ENCODE measurements at places on chromosomes 7 and 10.

DNA sequence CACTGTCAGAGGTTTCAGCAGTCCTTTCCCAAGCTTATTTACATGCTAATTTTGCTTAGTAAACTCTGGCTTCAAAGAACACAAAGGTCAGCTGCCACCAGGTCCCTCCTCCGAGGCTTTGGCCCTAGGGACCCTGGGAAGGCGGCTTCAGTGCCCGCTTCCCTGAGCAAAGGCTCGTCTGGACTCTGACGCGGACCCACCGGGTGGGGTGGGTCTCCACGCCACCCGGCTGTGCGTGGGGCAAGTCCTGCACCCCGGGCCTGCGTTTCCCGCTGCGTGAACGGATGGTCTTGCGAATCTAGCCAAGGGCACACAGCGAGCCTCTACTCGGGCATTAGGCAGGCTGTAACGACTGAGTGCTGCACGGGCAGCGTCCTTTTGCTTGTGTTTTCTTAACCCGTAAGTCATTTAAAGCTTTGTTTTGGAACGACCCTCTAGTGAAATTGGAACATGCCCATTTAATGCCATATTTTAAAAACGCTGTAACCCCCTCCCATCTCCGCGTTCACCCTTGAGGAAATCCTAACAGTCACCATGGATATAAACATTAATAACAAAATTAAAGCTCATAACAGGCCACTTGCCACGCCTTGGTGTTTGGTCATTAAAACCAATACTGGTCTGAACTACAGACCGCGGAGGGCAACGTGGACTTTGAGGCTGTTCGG is 828 bp downstream of the BNIP3 start:
- DNase-seq, result peak; percentile 58

DNA sequence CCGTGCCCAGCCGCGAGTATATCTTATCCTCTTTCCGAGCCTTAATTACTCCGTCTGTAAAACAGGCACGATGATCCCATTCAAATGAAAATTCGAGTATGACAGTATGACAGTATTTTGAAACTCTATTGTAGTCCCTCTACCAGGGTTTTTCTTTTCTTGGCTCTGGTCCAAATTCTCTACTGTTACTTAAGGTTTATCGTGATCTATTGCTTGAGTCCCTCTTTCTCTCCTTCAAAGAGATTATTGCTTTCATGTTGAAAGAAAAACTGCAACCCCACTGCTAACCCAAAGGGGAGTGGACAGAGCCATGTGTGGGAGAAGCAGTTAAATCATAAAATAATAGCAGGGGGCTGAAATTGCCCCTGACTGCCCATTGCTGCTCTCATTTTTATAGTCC is 1156.6 kb upstream of the AUTS2 start:
- DNase-seq, result no peak

DNA sequence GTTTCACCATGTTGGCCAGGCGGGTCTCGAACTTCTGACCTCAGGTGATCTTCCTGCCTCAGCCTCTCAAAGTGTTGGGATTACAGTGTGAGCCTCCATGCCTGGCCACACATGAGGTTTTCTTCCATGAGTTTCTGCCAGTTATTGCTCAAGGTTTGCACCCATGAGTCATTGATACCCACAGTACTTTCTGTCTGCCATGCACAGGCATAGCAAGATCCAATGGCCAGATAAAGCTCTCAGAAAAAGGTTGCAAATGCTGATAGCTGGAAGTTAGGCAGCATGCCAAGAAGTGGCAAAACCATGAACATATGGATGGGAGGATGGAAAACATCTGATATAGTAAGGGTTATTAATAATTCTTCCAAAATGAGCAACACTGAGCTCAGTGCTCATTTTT is 298.7 kb upstream of the NRG3 start:
- peak; percentile 7 for DNase-seq

DNA sequence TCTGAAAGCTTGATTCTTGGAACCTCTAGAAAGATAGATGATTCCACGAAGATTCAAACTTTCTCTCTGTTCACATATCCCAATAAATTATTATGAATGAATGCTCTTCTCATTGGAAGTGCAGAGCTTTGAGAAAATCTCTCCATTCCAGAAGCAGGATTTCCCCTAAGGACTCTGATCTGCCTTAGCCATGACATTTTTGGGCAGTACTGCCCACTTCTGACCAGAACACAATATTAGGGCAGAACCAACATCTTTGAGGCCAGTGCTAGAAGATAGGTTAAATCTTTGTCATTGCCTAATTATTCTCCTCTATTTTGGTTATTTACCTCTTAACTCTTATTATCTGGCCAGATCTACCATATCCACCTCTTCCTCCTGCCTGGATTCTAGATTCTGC is 49.9 kb downstream of the ARMC3 start:
- no peak for DNase-seq

DNA sequence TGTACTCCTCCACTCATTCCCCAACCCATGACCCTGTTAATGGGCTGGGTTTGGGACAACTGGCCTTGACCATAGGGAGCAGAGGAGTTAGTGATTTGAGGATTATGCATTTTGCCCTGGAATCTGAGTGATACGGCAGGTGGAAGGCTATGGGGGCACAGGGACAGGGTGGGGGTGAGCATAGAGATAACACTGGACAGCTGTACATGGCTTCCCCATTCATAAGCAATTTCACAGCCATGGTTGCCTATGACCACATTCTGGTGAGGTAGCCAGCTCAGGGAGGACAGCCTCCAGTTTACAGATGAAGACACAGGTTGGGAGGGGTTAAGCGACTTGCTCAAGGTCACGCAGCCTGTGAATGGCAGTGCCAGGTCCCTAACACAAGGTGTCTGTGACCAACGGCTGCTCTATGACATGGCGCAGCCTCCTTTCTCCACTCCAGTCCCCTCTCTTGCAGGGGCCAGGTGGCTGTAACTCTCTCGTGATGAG is 319.5 kb downstream of the PLXNA4 start:
- DNase-seq, result peak; percentile 22

DNA sequence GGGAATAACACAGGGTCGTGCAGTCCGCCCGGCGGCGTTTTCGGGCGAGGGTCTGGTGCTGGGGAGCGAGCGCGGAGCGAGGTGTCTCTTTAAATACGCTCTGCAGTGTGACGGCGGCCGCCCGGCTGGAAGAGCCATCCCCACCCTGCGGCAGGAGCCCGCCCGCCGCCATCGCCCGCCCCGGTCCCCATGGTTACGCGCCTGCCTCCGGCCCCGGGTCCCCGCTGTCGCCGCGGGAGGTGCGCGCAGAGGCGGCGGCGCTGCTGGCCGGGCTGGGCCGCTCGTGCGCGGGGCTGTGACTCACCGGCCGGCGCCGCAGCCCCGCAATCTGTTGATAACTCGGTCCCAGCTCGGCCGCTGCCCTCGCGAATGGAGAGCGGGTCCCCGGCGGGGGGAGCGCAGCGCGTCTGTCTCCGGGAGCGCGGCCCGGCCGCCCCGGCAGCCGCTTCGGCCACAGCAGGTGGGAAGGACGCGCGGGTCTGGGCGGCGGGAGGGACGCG is at the start of gene ADGRA1:
Gene ADGRA1, plus strand, starts transcription at position 246 of the 500 bp plus-strand sequence. CDS start 986 bp downstream, outside the sequence.
- no peak for DNase-seq

GRCh38 chr7:117273814-117274225 is 49.0 kb downstream of the WNT2 start:
- DNase-seq, result no peak

DNA sequence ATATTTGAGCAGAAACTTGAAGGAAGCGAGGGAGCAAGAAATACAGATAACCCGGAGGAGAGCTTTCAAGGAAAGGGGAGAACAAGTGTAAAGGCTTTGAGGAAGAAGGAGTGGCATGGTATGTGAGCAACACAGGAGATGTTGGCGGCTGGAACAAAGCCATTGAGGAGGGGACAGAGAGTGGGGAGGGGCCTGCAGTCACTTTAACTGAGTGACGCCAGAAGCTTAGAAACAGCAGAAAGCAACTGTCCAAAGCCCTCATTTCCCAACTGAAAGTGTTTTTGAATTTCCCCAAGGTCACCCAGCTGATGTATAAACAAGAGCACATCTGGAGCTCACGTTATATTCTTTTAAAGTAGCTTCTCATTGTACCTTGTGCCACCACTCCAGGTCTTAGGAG is 19.1 kb downstream of the AUTS2 start:
- no peak for DNase-seq

- DNase-seq, result no peak
Measured at GRCh38 chr10:81027223-81027622, 489.5 kb downstream of the SH2D4B start.

DNA sequence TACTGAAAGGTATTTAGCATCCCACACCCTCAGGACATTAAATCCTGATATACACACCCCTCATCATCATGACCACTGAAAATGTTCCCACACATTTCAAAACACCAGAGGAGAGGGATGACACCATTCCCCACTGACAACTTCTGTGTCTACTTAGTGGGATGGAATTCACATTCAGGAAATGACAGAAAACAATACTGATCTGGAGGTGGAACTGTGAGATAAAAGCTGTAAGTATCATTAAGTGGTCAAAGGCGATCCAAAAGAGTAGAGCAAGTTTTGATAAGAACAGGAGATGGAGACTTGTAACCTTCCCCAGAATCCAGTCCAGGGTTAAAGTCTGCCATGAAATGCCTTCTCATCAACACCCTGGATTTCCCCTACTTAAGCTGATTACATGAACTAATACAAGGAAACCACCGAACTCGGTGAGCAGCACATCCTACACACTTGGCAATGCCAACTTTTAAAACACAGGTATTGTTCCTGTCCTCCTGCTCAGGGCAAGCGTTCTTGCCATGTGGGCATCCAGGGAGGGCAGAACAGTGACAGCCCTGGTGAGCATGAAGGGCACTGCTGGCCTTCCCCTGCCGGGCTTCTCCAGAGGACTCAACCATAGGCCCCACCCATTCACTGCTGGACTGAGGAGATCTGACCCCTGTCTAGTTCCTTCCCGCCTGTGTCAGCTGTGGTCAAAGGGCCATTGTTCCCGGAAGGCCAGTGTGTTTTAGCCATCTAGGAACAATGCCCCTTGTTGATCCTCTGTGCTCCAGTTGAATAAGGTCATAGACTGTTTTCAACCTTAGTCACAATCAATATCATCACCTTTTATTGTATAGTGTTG is 85.0 kb downstream of the SGMS1 start:
- DNase-seq, result no peak

DNA sequence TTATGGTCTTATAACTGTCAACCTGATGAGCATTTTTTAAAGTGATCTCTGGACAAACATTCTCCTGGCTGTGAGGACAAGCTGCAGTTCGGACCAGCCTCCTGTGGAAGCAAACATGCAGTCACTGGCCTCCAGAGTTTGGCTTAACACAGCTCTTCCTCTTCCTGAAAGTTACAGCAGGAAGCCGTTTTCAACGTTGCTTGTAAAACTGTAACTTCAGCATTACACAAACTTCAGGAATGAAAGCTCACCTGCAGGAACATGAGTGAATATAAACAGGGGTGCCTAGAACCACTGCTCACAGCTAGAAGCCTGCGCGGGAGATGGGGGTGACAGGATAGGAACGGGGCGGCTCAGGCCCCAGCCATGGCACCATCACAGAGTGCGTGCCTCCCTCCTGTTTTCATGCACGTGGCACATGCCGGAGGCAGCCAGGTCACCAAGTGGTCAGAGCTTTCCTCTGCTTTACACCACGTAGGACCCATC is 292.9 kb upstream of the PITRM1 start:
- DNase-seq, result peak; percentile 56

GRCh38 chr10:119333146-119333792 is 125.9 kb downstream of the GRK5 start:
- peak; percentile 68 for DNase-seq

- DNase-seq, result no peak
Measured at GRCh38 chr7:83872501-83872900, 223.6 kb upstream of the SEMA3E start.

DNA sequence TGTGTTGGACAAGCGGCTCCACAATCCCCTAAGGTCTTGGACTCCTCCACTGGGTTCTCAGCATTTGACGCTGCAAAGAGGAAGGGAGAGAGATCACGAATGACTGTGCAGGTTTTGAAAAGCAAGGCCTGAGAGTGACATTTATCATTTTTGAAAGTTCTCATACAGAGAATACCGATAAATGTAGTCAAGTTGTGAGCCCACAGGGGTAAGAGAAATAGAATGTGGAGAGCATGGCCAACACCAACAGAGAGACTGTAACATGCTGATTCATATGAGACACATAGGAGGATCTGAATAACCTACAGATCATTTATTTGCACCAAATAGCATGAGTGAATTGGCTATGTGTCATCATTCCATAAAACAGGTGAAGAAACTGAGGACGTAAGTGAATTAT is 230.5 kb upstream of the MBL2 start:
- DNase-seq, result no peak

DNA sequence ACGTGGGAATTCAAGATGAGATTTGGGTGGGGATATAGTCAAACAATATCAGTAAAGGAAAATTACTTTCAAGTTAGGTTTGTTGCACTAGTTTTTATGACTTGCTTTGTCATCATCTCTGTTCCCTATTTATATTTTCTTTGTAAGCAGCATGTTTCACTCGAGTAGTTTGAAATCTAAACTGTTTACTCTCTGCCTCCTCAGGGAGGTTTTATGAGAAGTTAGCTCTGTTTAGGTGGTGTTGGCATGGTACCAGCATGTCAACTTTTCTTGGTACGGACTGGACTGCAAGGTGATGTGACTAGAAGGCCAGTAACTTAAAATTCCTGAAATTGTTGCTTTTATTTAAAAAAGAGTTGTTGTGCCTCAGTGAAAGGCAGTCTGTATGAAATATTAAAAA is 59.2 kb upstream of the MTPN start:
- no peak for DNase-seq

GRCh38 chr10:86757113-86757972 is 924 bp downstream of the BMPR1A start:
- peak; percentile 58 for DNase-seq

DNA sequence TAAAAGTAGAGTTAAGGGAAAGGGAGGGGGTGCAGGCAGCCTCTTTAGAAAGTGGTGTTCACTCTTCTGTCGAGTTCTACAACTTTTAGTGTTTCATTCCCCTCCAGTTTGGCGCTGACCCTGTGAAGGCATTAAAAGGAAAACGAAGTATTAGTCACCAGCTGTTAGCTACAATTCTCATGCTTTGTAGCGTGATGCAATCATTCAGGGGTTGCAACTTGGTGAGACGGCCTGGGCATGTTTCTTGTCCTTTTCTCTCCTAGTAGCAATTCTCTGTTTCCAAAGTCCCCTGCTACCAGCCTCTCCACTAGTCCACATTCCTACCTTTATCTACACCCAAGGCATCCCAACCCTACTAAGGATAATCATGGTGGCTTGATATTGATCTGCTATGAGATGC is 33.7 kb upstream of the DGKI start:
- DNase-seq, result peak; percentile 58

DNA sequence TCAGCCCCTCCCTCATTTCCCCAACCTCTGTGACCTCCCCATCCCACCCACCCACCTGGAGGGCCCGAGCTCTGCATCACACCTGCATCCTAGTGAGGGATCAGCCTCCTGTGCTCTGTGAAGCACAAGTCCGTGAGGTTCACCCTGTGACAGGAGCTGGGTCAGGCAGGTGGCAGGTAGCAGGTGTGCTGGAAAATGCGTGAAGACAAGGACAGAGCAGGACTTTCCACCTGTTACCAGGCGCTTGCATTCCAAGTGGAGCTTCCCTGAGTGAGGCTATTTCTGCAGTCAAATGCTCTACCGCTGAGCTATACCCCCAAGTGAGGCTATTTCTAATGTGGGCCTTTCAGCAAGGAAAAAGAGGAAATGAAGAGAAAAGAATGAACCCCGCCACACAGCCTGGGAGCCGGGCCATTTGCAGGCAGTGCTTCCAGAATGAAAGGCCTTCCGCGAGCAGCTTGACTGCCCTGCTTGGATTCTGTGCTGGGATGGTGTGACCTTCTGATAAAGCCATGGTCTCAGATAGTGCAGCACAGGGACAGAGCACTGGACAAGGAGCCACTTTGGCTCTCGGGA is 13.3 kb upstream of the CPXM2 start:
- DNase-seq, result no peak

GRCh38 chr10:24526085-24526649 is 197.5 kb downstream of the ARHGAP21 start:
- no peak for DNase-seq

- no peak for DNase-seq
Measured at GRCh38 chr7:127674361-127674760, 22.4 kb downstream of the SND1 start.

Measured in NB4 (cell line).